ENCODE measurements at places on chromosomes 13 and 19.

GRCh38 chr19:34404109-34404909 lies at the start of gene PDCD2L:
Gene PDCD2L (plus strand): TSS chr19:34404399. CDS start chr19:34404431, 32 bp downstream.
- peak; percentile 73 for DNase-seq

GRCh38 chr13:99971576-99972189 lies at the start of gene ZIC5:
Gene ZIC5 (minus strand): TSS chr13:99971767. CDS start chr13:99971603, 164 bp downstream.
- no peak for DNase-seq

- no peak for DNase-seq
These were observed 271.9 kb upstream of the SPRY2 start for GRCh38 chr13:80612804-80613203.

- DNase-seq = no peak
These were observed 46.2 kb downstream of the GATAD2A start for GRCh38 chr19:19451429-19452242.

GRCh38 chr13:44281252-44282000 lies 92.2 kb upstream of the SERP2 start:
- DNase-seq = no peak

DNA sequence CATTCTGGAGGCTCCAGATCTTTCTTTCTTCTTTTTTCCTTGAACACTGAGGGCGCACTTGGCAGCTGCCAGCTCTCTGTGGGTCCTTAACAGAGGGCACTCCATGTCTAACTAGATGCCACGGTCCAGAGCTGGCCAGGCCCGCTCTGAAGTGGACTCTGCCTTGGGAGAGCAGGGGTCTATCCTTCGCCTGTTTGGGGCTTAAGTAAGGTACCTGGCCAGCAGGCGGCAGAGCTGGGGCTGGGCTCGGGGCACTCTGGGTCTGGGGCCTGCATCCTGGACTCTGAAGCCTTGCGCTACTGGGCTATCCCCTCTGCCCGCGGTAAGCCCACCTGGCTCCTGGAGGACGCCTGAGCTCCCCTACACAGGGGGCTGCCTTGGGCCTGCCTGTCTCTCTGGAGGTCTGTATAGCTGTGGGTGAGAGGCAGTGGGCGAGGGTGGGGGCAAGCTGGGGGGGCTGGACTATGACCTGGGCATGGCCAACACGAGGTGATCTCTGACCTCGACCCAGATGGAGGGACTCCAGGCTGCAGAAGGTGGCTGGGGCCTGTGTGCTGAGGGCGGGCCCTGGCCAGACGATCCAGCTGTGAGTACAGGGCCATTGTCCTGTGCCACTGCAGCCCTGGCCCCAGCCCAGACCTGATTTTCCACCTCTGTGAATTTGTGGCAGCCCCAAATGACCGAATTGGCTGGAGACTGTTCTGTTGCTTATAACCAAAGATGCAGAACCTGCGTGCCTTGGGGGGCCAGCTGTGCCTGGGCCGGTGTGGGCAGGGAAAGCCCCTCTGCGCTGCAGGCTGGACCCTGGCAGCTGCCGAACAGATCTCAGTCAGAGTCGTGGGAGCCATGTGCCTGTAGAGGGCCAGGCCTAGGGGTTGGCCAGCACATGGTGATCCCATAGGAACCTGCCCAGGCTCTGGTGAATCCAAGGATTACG lies 26.5 kb downstream of the CEBPG start:
- DNase-seq = no peak

- DNase-seq = no peak
These were observed 681.7 kb downstream of the PCDH17 start for GRCh38 chr13:58313219-58313618.

GRCh38 chr13:30865123-30866049 lies 40.7 kb upstream of the MEDAG start:
- DNase-seq = no peak

GRCh38 chr19:8113017-8113416 lies 36.4 kb downstream of the FBN3 start:
- DNase-seq = no peak

DNA sequence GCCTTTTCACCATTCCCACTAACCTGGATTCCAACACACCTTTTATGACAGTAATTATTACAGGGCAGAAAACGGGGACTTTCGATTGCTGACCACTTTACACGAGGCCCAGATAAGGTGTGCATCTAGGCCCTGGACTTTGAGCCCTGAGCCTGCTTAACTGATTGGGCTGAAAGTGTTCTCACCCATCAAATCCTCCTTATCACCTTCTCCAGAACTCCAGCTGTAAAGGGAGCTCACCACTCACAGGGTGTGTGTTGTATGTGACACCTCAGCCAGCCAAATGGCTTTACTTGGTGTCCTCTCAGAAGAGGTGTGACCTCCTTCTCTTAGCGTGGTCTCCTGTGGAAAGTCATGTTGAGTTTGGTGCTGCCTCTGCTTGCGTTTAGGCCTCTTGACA lies 36.5 kb downstream of the SIPA1L3 start:
- DNase-seq = no peak

DNA sequence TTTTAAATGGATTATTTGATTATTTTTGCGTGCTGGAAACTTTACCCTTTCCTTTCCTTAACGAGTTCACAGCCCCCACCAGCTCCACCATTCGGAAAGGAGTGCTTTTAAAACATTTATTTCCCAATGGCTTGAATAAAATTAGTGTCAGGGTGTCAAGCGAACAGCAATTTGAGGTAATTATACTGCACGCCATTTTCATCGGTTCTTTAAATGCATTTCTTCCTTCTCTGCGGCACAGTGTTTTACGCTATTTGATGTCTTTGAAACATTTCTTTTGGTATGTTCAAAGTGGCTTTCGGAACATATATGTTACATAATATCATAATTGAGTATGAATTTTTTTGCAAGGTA lies 309 bp upstream of the SLITRK1 start:
- DNase-seq = no peak

GRCh38 chr19:11284515-11284914 lies 11.4 kb upstream of the TSPAN16 start:
- DNase-seq = no peak

GRCh38 chr13:35672611-35673010 lies 196.1 kb upstream of the MAB21L1 start:
- no peak for DNase-seq

GRCh38 chr19:12481781-12482508 lies 2.7 kb downstream of the ZNF709 start:
- DNase-seq = no peak

- no peak for DNase-seq
These were observed 184.0 kb downstream of the SLC7A1 start for GRCh38 chr13:29411481-29411880.

DNA sequence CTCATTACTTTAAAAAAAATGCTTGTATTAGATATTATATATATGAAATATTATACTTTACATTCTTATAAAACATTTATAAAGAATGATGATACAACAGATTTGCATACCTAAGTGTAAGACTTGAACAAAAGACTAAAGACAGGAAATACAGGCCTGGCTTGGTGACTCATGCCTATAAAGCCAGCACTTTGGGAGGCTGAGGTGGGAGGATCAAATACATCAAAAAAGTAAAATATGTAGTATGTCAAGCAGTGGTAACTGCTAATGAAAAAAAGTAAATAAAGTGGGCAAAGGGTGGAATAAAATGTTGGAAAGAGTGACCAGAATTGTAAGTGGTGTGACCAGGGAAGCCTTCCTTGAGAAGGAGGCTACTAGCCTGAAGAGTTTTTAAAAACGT lies 133.7 kb downstream of the GGACT start:
- no peak for DNase-seq

- no peak for DNase-seq
These were observed 247.4 kb downstream of the OXGR1 start for GRCh38 chr13:96746886-96747285.

DNA sequence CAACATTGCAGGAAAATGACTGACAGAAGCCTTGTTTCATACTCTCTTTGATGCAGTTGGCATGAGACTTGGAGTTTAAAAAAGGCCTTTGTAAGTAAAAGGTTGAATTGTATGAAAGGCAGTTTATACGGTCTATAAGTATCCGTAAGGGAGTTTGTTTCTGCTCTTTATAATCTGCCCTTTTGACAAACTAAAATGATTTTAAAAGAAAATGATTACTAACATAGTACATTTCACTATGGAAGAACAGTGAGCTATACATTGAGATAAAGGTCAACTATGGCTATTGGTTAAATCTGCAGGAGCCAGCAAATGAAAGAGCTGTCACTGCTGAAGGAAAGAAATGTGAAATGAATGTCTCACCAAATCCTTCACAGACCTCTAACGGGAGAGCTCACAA lies 296.1 kb upstream of the SLITRK6 start:
- no peak for DNase-seq

DNA sequence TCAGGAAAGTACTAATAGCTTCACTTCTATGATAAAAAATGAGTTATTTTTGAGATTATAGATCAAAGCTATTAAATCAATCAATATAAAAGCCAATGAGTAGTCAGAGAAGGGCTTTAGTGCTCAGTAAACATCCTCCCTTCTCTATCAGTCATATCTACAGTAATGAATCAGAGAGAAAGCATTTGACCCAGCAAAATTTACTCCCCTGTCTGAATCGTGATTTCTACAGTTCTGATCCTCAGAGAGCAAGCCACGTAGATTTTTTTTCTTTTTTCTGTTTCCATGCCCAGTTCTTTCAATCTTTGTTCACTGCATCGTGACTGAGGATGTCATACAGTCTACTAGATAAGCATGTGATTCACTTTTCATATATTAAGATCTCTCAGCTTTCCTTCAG lies 16.2 kb upstream of the MBNL2 start:
- DNase-seq = no peak

GRCh38 chr19:52734331-52734892 lies 432 bp downstream of the ZNF611 start:
- no peak for DNase-seq

GRCh38 chr19:33492090-33492489 lies 29.5 kb downstream of the PEPD start:
- no peak for DNase-seq

- no peak for DNase-seq
These were observed 1.4 kb upstream of the YIF1B start for GRCh38 chr19:38317104-38317612.

DNA sequence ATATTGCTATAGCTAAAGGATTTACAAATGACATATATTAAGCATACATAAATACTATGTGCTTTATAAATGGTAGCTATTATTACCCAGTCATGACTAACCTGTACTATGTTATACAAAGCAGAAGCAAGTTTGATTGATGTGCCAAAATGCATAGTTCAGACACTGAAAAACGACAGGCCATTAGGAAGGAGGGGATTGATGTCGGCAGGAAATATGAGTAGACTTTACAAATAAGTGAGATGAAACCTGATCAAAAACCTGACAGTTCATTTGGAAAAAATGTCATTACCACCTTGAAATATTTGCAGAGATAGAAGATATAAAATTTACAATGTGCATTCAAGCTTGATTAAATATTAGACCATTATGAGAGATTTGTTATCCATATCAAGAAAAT lies 38.8 kb upstream of the TPP2 start:
- DNase-seq = no peak
